Fibroblast of the conjunctiva (primary cell): ENCODE measurements at places on chromosomes 5 and 9.

GRCh38 chr5:138981586-138981985 is 106.5 kb upstream of the LRRTM2 start:
- no peak for DNase-seq

DNA sequence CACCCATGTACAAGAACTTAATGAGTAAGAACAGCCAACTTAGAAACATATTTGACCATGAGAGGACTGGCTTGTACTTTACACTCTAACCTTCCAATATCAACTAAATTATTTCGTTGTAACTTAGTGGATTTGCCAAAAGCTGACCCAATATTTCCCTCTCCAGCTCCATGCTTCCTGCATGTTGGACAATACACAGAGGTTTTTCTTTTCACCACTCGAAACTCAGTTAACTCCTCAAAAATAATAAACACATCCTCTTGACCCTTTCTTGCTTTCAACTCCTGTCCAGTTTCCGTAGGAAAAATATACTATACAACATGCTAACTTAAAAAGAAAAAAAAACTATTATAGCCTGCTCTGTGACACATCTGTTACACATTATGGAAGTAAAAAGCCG is 188.9 kb downstream of the MPDZ start:
- no peak for DNase-seq

DNA sequence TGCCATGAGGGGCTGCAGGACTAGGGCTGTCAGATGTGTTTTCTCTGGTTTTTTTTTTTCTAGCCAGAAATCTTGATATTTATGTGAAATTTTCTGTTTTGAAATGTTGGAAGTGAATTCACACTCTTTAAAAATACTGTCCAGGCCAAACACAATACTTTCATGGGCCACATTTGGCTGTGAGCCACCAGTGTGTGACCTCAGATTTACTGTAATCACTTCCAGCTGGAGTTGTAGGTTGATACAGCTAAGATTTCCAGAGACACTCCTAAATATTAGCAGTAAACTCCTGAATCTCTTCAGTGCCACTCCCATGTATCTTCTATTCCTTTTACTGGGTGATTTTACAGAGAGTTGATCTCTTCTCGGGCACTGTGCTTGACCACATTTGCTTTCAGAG is 92.2 kb upstream of the CKMT2 start:
- peak; percentile 64 for DNase-seq

DNA sequence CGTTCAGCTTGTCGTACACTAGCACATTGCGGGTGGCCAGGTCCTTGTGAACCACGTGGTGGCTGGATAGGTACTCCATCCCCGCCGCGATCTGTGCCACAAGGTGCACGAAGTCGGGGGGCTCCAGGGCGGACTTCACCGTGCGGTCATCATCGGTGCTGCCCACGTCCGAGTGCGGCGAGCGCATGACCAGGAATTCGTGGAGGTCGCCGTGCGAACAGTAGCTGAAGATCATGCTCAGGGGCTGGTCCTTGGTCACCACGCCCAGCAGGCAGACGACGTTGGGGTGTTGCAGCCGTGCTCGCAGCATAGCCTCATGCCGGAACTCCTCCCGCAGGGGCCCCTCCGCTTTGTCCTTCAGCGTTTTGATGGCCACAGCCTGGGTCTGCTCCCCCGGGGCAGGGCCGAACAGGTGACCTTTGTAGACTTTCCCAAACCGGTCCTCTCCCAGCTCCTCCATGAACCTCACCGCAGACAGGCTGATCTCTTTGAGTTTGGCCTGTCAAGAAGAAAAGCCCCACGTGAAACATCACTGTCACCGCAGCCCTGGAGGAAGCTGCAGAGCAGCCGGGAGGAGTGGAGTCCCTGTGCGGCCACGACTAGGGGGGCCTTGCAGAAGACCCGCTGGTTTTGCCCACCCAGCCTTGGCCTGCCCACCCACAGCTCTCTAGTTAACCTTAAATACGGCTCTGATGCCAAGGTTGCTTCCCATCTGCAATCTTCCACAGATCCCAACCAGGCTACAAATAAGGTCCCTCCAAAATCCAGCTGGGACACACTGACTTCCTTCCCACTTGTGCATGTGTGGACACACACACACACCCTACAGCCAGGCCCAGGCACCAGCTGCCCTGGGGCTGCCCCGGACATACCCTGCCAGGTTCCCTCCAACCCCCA is 225.2 kb downstream of the ROR2 start:
- DNase-seq: no peak

DNA sequence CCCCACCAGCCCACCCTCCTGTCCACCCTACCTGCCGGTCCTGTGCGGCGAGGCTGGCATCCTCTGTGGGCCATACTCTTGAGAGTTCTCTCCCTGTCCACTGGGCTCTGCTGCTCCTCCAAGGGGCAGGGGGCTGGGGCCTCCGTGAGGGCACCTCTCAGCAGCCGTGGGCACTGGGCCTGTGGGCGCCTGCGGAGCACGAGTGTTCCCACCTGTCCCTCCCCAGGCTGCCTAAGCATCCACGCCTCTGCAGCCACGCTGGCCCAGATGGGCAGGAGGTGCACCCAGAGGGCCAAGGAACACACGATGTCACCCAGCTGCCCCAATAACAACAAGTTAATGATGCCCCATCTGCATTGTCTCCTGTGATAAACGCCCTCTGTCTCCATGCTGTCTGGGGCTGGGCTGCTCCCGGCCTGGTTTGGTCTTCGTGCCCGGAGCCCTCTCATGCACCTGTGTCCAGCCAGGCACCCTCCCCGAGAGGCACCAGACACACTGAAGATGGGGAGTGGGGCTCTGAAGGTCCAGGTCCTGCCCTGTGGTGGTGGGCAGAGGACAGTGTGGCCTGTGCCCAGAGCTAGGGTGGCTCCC is 114.5 kb downstream of the RXRA start:
- DNase-seq: no peak

DNA sequence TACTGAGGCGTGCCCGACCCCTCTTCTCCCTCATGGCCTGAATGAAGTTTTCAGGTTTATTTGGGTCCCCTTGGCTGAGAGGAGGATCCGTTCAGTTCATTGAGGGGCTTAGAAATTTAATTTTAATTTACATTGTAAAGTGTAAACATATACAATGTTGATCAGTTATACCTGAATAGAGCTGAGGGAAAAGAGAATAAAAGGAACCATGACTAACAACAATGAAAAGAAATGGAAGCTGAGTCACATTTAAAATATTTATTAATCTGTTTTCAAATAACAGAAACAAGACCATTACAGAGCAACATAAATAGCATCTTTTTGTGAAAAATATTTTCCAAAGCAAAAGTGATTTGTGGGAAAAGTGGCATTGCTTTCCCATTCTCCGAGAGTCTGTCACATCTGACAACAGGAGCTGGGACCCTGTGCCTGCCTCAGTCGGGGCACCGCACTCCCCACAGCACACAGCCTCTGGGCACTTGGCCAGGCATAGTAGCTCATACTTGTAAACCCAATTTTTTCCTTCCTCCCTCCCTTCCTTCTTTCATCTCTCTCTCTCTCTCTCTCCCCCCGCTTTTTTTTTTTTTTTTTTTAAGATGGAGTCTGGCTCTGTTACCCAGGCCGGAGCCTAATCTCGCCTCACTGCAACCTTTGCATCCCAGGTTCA is 28.7 kb downstream of the PROP1 start:
- no peak for DNase-seq

DNA sequence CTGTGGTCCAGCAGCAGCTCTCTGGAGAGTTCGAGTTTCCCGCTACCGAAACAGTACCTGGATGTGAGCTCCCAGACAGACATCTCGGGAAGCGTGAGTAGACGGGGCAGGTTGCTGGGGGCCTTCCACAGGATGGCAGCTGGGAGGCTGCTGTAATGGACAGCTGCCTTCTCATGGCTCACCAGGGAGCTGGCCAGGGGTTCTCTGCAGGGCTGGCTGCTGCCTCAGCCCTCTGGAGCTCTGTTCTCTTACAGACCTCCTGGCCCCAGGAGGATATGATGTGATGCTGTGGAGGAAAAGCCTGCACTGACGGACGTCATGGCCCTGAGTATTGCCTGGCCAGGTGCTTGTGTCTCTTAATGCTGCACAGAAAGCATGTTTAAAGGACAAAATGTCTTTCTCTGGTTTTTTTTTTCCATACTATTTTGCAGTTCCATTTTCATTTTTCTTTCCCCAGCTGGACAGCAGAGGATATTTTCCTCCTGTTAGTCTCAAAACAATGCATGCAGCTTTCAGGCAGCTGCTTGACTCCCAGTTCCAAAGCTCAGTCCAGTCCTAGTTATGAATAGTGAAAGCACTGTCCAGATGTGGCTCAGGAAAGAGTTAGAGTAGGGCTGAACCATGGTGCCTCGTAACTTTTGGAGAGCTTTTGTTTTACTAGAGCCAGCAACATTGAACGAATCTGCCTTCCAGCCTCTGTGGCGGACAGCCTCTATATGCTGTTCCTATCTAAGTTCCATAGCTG is 77.5 kb upstream of the RARS1 start:
- DNase-seq: no peak

GRCh38 chr5:97075649-97076048 is 66.8 kb downstream of the LIX1 start:
- DNase-seq: no peak

DNA sequence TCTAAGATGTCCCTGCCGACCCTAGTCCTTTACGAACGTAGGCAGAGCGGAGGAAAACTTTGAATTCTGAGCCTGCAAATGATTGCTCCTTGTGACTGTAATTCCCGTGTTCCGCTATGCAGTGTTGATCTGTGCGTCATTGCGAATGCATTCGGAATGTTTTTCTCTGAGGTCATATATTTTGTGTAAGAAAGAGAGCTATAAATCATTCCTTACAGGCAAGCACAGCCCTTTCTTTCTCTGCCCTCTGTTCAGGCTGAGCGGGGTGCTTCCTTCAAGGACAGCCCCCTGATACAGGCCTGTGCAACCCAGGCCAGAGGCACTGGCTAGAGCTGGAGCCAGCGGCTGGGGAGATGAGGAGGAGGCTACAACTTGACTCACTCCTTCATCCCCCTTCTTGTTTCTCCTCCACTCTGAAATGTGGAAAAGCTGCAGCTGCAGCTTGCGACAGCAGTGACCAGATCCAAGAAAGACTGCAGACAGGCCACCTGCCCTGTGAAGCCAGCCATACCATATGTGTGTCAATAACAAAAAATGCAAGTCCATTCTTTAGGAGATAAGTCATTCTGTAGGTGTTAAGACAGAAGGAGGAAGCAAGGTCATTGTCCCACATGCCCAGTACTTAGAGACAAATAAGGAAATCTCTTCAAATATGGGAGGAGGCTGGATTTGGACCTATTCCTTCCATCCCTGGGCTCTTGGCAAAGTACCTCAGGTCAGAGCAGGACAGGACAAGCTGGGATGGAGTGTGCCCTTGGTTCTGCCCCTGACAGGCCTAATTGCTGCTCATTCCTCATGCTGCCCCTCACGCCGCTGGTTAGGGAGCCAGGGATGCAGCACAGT is 345.7 kb upstream of the WWC1 start:
- peak; percentile 62 for DNase-seq

DNA sequence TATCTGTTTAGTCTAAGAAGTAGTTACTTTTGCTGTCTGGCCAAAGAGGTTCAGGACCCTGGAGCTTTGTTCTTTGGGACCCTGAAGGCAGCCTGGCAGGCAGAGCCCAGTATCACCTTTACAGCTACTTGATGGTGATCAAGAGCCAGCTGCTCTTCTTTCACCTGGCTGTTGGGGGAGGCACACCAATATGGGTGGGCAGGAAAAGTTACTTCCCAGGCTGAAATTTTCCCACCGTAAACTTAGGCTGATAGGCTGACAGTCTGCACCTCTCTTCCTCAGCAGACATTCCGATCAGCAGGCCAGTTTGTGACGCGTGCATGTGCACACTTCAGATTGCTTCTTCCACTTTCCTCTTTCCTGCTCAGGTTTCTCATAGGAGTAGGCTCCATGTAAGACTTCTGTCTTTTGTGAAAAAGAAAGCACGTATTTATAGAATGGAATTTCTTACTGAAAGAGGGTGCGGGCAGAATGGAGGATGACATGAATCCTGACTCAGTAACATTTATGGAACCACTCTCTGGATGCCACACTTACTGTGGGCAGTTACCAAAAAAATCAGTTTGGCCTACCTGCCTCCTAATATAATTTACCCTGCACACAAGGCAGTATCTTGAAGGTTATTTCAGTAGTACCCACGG is 223.9 kb upstream of the DMRT1 start:
- no peak for DNase-seq

DNA sequence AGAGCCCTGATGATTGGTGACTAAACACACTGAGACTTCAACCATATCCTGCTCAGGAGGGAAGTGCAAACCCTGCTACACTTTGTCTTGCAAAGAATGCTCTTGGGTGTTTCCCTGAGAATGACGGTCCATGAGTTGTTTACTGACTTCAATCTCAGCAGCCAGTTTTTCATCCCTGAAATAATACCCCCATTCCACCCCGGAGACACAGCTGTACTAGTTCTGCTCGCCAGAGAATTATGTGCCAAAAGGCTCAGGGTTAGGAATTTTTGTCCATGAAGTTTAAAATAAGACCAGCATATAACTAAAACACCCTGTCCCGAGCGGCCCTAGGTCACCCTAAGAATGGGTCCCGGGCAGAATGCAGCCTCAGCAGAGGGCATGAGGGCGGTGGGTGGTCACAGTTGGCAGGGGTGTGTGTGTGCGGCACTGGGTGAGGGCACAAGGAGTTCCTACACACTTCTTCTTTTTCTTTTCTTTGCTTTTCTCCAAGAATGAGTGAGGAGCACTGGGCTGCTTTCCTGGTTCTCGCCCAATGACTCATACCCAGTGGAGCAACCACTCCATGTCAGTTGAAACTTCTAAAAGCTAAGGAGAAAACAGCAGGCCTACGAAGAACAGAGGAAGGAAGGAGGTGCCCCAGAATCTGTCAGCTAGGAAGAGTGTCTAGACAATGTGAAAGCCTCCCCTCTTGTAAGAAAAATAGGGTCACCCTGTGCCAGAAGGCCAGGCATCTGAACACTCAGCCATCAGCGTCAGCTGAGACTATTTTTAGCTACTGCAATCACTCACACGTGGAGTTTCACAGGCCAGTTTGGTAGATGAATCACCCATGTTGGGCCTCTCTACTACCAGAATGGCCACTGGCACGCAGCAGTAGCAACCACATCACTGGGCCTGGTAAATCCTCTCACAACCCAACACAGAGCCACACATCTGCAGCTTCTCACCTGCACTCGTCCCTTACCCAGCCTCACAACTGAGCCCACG is 105.9 kb downstream of the DPYSL3 start:
- peak; percentile 86 for DNase-seq

DNA sequence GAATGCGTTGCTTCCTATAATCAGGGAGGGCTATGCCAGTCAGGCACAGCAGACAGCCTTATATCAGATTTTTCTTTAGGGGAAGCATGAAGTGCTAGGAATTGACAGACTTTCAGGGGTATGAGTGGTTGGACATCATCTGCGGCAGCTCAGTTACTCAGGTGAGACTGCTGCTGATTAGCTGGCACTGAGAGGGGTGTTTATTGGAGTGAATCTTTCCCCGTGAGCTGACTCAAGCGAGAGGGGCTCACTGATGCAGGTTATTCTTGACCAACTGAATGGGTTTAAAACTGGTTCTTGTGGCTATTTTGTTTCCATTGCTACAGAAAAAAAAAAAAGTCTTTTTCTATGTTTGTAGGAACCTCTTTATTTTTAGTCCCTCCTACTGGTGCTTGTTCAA is 46.2 kb upstream of the TNPO1 start:
- DNase-seq: no peak

- DNase-seq: no peak
Measured at GRCh38 chr9:114000063-114000454, 78.0 kb downstream of the AMBP start.

- no peak for DNase-seq
Measured at GRCh38 chr9:131697097-131697496, 42.8 kb downstream of the RAPGEF1 start.

GRCh38 chr9:70410368-70410767 is 4.1 kb downstream of the KLF9 start:
- DNase-seq: no peak

GRCh38 chr5:167657016-167657415 is 634.4 kb upstream of the WWC1 start:
- no peak for DNase-seq

- no peak for DNase-seq
Measured at GRCh38 chr5:138372225-138372624, 19.7 kb downstream of the KDM3B start.
